Caki2 (cell line): ENCODE measurements at places on chromosomes 2 and 18. TPM values are rescaled to one million over a fixed set of nuclear protein-coding genes. Genes with fewer than 3 reads are reported as not detected.

DNA sequence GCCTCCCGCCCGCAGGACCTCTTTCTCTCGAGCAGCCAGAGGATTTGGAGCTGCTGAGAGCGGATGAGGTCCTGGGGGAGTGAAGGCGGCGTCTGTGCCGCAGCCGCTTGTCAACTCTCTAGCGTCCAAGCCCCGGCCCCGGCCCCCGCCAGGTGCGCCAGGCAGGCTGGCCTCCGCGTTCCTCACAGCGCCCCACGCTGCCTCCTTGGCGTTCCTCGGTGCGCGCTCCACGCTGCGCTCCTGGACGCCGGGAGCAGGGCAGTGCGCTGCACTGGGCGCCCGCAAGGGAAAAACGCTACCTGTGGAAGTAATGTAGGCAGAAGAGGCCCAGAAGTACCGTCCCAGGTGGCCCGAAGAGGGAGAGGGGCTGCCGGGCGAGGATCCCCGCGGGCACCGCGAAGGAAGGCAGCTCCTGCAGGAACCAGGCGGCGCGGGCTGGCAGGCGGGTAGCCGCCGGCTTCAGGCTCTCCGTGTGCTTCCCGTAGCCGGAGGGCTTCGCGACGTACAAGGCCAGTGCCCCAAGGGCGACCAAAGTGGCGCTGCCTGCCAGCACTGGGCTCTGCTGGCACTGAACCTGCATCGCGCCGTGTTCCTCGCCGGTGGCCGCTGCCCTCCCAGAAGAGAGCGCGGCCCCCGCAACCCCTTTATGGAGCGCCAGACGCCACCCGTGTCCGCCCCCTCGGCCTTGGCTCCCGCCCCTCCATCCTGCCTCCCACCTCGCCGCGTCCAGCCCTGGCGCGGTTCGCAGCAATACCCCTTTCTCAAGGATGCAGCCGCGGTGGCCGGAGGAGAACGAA lies at the start of gene SRD5A2:
Gene SRD5A2, minus strand, starts transcription at position 618 of the 797 bp plus-strand sequence. Its CDS starts 38 bp downstream, at position 580.
- no peak for DNase-seq

DNA sequence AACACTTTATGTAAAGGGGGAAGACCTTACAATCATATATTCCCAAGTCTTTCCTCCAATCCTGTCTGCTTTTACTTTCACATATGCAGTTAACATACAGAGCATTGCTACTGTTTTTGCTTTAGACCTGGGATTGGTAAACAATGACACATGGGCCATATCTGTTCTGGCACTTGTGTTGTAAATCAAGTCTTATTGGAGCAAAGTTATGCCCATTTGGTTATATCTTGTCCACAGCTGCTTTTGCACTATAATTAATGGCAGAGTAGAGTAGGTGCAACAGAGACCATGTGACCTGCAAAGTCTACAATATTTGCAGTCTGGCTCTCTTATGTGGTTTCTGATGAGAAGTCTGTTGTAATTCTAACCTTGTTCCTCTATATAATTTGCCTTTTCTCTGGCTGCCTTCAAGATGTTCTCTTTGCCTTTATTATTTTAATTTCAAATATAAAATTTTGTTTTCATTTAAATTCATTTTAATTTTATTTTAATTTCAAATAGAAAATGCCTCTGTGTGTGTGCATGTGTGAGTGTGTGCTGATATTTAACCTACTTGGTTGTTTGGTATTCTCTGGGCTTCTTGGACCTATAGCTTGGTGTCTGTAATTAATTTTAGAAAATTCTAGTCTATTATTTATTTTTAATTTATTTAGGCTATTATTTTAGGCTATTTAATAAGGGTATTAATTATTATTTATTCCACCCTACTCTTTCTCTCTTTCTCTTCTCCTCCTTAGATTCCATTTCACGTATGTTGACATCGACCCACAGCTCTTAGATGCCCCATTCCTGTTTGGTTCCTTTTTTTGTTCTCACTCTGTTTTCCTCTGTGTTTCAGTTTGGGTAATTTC lies 16.8 kb upstream of the LPIN1 start:
- DNase-seq, result no peak

DNA sequence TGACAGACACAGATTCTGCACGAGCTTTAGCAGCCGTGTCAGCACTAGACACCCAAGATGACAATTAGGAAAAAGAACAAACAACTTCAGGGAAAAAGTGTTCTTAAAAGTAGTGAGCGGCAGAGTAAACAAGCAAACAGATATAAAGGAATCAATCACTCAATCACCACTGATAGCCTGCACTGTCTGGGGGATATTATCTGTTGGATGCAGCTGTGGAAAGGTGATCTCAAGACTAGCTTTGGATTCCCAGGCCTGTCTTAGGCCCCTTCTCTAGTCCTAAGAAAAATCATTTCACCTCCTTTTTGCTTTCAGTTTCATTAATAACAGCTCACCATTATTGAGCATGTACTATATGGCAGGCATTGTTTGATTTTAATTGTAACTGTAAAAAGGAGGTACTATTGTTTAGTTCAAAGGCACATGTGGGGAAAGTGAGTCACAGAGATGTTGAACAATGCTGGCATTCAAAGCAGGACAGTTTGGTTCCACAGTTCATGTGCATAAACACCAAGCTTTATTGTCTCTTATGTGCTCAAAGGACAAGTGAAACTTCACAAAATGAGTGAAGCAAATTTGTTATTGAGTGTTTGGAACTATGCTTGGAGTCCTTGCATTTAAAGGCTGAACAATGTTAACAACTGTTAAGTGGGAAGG lies 147.3 kb upstream of the TCF4 start:
- no peak for DNase-seq

Gene GALNT5
- total RNA-seq, result 0.34 and 0.81 TPM in 2 replicates

Gene WIPF1
- 0.61 and 3.5 TPM in 2 replicates for total RNA-seq

- no peak for DNase-seq
These were observed 4.8 kb upstream of the B3GNT7 start for GRCh38 chr2:231390667-231391066.

Gene FN1
- total RNA-seq, result 3,498 and 3,981 TPM in 2 replicates

- no peak for DNase-seq
These were observed 1080.9 kb upstream of the FANCL start for GRCh38 chr2:59322005-59322404.

- peak; percentile 15 for DNase-seq
These were observed 56.5 kb downstream of the MTX2 start for GRCh38 chr2:176325732-176326131.

DNA sequence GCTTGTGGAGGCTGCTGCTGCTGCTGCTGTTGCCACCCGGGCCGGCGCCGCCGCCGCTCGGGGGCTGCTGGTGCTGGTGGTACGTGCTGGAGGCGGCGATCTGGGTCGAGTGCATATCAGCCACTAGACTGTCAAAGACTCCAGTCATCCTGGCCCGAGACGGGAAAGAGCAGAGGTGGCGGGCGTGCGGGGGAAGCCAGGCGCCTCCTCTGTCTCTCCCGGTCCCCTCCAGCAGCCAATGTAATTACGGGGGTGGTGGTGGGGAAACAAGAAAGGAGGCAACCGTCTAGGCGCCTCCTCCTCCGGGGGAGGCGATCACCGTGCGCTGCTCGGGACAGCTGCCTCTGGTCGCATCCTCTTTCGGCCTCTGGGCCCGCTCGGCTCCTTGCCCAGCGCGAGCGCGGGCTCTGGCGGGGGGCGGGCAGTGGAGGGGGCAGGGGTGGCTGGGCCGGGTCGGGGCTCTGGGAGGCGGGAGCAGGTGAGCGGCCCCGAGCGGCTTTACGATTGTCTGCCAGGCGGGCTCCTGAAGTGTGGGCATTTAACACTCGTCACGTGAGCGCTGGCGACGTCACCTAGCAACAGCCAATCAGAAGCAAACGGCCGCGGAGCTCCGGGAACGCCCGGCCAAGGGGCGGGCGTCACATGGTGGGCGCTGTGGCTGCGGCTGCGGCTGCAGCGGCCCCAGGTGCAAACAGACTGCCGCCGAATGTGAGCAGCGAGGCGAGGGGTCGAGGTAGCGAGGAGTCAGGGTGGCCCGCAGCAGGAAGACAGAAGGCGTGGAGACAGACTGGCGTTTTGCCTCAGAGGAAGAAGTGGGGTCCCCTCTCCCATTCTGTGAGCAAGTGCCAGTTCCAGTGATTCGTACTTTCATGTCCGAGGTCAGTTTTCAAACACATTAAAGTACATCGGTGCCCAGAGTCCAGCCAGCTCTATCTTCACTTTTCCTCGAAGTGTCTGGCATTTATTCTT lies at the start of gene DLX2:
Gene DLX2, minus strand, starts transcription at position 510 of the 969 bp plus-strand sequence. Its CDS starts 362 bp downstream, at position 148.
- peak; percentile 87 for DNase-seq

Gene DCC
- not detected in 2 replicates for total RNA-seq

DNA sequence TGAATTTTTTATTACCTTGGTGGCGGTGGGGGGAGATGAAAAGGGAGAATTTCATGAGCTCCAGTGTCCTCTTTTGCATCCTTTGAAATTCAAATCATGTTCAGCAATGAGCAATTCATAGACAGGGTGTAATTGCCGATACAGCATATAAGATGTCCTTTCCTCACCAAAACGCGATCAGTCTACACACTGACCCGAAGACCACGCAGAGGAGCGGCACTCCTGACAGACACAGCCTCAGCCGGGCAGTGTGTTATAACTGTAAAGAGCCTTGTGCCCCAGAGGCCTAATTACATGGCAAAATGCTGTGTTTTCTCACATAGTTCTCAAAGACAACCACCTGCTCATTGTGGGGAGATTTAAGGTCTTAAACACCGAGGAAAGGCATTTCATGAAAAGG lies 38.4 kb upstream of the APCDD1 start:
- DNase-seq, result no peak

DNA sequence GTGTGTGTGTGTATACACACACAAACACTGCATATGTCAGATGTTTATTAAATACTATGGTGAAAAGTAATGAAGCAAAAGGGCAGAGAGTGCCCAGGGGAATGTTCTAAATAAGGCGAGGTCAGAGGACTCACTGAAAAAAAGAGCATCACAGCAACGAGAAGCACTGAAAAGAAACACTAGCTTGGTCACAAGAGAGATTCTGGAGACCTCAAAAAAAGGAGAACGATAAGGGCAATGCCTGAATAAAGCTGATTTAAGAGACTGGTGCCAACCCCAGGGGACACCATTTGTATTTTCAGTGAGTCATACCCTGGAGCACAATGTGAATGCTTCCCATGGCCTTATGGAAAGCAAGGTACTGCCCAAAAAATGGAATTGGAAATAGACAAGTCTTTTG lies 14.5 kb downstream of the SLC40A1 start:
- DNase-seq, result no peak

DNA sequence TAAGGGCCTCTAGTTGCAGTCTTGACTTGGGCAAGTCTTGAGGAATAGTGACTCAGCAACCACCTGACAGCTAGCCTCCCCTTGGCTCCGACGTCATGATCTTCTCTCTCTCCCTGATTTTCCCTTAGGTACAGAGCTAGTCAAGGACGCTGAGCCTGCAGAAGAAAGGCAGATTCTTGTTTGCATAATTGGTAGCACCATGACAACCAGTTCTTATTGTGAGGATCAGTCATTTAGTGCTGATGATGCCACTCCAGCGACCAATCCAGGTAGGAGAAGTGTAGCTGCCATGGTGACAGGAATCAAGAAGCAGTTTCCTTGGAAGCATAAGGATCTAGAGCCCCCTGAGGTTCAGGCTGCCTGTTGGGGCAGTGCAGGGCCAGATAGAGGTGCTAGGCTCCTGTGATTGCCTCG lies 2.8 kb upstream of the RESP18 start:
- peak; percentile 19 for DNase-seq

DNA sequence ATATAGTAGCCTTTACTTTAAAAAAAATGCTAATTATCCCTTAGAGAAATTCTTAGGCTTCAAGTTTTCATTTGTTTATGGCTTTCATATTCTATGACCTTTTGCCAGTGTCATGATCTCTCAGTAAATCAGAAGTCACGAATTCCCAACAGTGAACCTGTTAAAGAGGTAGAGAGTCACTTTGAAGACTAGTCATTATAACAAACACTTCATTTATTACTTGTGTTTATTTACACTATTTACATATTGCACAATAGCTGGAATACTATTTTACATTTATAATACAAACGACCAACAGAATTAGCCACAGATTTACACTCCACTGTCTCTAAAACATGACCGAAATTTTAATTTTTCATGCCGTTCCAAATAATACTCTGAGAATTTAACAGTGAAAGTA lies 8.5 kb downstream of the ALKAL2 start:
- no peak for DNase-seq

Gene PRKAG3
- not detected in 2 replicates for total RNA-seq

Gene SRD5A2
- total RNA-seq, result not detected in 2 replicates

Gene DNAJC5G
- not detected in 2 replicates for total RNA-seq

- DNase-seq, result no peak
These were observed 559.7 kb downstream of the BCL11A start for GRCh38 chr2:59993726-59994125.

DNA sequence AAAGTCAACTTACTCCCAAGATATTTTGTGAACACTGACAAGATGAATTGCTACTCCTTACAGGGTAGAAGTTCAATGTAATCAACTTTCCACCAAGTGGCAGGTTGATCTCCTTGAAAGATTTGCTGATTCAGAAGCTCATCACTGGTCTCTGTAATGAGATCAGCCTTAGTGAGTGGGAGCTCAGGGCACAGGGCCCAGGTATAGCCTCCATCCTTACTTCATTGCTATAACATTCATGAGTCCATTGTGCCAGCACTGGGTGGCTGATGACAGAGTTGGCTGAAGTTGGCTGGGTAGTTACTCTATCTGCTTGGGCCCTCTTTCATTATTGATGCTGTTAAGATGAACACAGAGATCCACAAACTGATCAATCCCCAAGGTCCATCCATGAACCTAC lies 379.0 kb downstream of the IRS1 start:
- DNase-seq, result no peak

Gene ANKRD29
- 0.17 and 0.71 TPM in 2 replicates for total RNA-seq

Gene ADAM23
- total RNA-seq, result 4.4 and 7.0 TPM in 2 replicates

DNA sequence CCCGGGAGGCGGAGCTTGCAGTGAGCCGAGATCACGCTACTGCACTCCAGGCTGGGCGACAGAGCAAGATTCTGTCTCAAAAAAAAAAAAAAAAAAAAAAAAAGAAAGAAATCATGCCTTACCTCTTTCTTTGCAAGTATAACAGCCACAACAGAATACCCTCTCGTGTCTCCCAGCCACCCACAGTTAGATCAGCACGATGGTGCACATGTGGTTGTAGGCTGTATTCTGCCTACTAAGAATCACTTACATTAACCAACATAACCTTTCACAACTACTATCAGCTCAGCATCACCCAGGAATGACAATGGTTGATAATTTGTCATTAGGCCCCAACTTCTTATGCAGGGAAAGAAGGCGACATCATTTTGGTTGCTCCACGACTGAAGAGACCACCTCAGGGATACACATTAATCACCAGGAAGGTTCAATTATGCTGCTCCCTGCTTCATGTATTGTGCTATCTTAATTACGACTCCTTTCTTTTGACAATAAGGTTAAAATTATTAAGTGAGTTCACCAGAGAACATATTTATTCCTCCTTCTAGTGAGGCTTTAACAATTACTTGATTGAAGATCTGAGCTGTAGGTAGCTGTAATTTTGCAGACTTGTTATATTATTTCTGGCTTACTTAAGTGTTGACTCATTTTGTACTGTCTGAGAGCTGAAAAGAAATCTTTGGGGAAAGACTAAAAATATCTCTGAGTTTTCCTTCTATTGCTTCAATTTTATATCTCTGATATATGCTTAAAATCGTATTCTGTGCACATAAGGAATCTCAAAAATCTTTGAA lies 120.1 kb downstream of the LRP1B start:
- peak; percentile 4 for DNase-seq

DNA sequence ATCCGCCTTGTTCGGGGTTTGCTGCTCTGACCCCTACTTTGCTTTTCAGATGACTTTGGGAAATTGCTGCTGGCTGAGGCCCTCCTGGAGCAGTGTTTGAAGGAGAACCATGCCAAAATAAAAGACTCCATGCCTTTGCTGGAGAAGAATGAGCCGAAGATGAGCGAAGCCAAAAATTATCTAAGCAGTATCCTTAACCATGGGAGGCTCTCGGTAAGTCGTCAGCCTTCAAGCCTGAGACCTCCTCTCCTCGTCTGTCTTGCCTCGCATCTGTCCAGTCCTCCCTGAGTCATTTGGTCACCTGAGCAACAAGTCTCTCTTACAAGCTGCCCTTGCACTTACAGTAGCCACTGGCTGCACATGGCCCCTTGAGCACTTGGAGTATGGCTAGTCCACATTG lies 34.7 kb upstream of the MCFD2 start:
- no peak for DNase-seq
